ENCODE measurements at places on chromosomes 11 and 22.

GRCh38 chr22:40385036-40385782 is 14.8 kb downstream of the SGSM3 start:
- DNase-seq, result no peak

GRCh38 chr11:64253481-64253880 is 2.2 kb downstream of the PLCB3 start:
- no peak for DNase-seq

GRCh38 chr11:89490981-89491690 is at the start of gene NOX4:
TSS of gene NOX4 (minus strand) at chr11:89491375. CDS start at chr11:89491246, 129 bp downstream.
- DNase-seq, result no peak

- DNase-seq, result no peak
Observed at GRCh38 chr22:49417833-49418232, 409.8 kb downstream of the BRD1 start.

GRCh38 chr22:20530368-20531153 is 23.2 kb downstream of the MED15 start:
- DNase-seq, result no peak

DNA sequence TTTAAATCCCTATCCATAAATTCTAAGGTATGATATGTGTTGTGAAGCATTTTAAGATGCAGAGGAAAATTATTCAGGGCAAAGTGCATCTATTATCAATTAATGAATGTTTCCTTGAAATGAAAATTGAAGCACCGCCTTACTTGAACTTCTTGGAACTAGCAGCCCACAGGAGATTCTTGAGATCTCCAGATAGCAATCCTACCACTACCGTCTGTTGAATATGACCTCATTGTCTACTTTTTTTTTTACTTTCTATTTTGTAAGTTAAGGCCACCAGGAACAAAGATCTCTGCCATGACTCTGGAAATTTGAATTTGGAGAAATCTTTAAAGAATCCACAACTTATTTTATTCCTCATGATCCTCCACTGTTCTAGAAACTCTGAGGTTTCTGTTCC is 808.7 kb downstream of the KCNA4 start:
- DNase-seq, result no peak

GRCh38 chr11:45551191-45551713 is 114.2 kb downstream of the CHST1 start:
- no peak for DNase-seq

DNA sequence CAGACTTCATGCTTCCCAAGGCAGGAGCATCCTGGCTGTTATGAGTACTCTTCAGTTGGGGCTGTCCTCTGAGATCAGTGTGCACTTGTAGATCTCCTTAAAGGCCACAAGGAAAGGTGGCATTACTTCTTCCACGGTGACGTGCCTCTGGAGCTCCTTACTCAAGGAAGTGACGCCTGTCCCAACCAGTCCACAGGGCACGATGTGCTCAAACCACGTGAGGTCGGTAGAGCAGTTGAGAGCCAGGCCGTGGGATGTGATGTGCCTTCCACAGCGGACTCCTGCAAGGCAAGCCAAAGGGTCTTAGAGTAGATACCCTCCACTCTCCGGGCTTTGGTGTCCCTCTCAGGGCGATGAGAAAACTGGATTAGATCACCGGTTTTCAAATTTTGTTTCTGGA is 1.4 kb downstream of the LIPT2 start:
- DNase-seq, result no peak

- no peak for DNase-seq
Observed at GRCh38 chr11:76787911-76788596, 4.9 kb downstream of the TSKU start.

GRCh38 chr11:12664385-12664784 is 9.8 kb upstream of the TEAD1 start:
- DNase-seq, result no peak

- no peak for DNase-seq
Observed at GRCh38 chr11:74592063-74592440, 330 bp upstream of the POLD3 start.
